Fibroblast of lung (primary cell): ENCODE measurements at places on chromosomes 4 and X.

GRCh38 chr4:76726176-76726575, 171.8 kb downstream of the SOWAHB start:
- no peaks in the 10 kb centered on the region for H3K27me3 ChIP-seq
- H3K27ac ChIP-seq, result no peak overlapping the region
- peak; percentile 24 for DNase-seq
- no peak overlapping the region for H3K4me3 ChIP-seq
- no peaks in the 10 kb centered on the region for H3K36me3 ChIP-seq

- no peak overlapping the region for H3K27ac ChIP-seq
- no peak overlapping the region for H3K4me3 ChIP-seq
- H3K36me3 ChIP-seq, result no peaks in the 10 kb centered on the region
- DNase-seq, result no peak
- no peaks in the 10 kb centered on the region for H3K4me1 ChIP-seq
These were observed 67.6 kb downstream of the FAM53A start for GRCh38 chr4:1616557-1616930.

DNA sequence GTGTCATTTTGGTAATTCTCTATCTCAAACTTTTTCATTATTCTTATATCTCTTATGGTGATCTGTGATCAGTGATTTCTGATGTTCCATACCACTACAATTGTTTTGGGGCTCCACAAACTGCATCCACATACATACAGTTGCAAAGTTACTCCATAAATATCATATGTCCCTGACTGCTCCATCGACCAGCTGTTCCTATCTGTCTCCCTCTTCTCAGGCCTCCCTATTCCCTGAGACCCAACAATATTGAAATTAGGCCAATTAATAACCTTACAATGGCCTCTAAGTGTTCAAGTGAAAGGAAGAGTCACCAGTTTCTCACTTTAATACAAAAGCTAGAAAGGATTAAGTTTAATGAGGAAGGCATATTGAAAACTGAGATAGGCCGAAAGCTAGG, 108.7 kb downstream of the ANAPC10 start:
- H3K4me3 ChIP-seq, result no peak overlapping the region
- H3K27me3 ChIP-seq, result no peaks in the 10 kb centered on the region

- no peaks in the 10 kb centered on the region for H3K36me3 ChIP-seq
- H3K4me3 ChIP-seq, result no peak overlapping the region
- H3K27me3 ChIP-seq, result no peaks in the 10 kb centered on the region
- H3K27ac ChIP-seq, result no peak overlapping the region
- no peaks in the 10 kb centered on the region for H3K4me1 ChIP-seq
These were observed 22.1 kb downstream of the ANAPC10 start for GRCh38 chr4:145075742-145076468.

DNA sequence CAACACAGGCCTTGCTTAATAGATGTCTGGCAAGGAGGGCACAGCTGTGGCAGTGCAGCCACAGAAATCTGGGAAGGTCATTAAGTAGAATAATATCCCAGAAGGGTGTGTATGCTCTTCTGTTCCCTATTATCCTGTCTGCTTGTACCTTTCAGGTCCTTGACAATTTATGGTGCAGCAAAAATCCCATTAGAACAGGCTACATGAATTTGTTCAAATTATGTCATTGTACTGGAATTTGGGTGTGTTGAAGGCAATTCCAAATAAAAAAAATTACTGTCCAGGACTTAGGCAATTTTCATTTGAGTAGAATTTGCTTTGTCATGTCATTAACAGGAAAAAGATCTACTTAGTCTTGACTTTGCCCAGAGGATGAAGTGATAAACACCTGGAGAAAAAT, 192.1 kb downstream of the IDS start:
- H3K27me3 ChIP-seq, result no peaks in the 10 kb centered on the region
- no peaks in the 10 kb centered on the region for H3K36me3 ChIP-seq
- no peak overlapping the region for H3K27ac ChIP-seq
- no peak overlapping the region for H3K4me3 ChIP-seq
- H3K4me1 ChIP-seq, result no peaks in the 10 kb centered on the region

- H3K27me3 ChIP-seq, result no peaks in the 10 kb centered on the region
- DNase-seq, result peak; percentile 73
- H3K27ac ChIP-seq, result peak overlapping the region; percentile 63
- H3K36me3 ChIP-seq, result no peaks in the 10 kb centered on the region
- H3K4me1 ChIP-seq, result no peaks in the 10 kb centered on the region
- H3K4me3 ChIP-seq, result peak overlapping the region; percentile 77
These were observed 55.7 kb downstream of the LINC00632 start for GRCh38 chrX:140765043-140765784.

DNA sequence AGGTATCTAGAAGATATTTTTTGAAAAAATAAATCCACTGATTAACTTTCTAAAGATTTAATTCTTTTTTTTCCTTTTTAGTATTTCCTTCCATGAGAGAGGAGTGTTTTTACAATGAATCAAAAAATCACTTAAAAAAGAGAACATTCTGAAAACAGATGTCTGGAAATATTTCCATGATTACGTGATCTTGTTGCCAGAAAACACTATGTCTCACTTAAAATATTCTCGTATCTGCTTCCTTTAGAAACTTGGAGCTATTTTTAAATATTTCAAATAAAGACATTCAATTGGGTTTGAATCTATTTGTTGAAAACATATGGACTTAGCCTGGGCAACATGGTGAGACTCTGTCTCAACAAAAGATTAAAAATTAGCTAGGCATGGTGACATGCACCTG, 232.8 kb upstream of the RASGEF1B start:
- DNase-seq, result no peak
- H3K4me3 ChIP-seq, result no peak overlapping the region
- no peaks in the 10 kb centered on the region for H3K36me3 ChIP-seq
- no peaks in the 10 kb centered on the region for H3K4me1 ChIP-seq
- no peaks in the 10 kb centered on the region for H3K27me3 ChIP-seq
- H3K27ac ChIP-seq, result no peak overlapping the region

GRCh38 chr4:78845472-78845871, 69.3 kb downstream of the BMP2K start:
- H3K27ac ChIP-seq, result no peak overlapping the region
- H3K4me3 ChIP-seq, result no peak overlapping the region
- H3K36me3 ChIP-seq, result no peaks in the 10 kb centered on the region
- no peaks in the 10 kb centered on the region for H3K27me3 ChIP-seq
- no peaks in the 10 kb centered on the region for H3K4me1 ChIP-seq

DNA sequence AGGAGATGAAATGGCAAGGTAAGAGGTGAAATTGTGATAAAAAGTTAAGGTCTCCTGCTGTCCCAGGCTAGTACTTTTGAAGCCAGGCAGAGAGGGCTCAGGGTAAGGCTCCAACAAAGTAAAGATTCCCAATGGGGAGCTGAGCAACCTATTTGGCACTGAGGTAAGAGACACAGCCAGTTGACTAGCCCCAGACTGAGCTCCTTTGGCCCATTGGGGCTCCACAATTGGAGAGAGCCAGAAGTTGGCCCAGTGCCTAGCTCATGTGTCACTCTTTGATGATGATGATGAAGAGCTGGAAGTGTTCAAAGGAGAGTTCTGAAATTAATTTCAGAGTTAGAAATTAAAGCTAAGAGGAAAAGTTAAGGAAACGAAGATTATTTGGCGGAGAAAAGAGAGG, 94.6 kb downstream of the RLIM start:
- H3K27ac ChIP-seq, result no peak overlapping the region
- no peaks in the 10 kb centered on the region for H3K4me1 ChIP-seq
- DNase-seq, result no peak
- no peaks in the 10 kb centered on the region for H3K36me3 ChIP-seq

- H3K4me3 ChIP-seq, result no peak overlapping the region
- no peak overlapping the region for H3K27ac ChIP-seq
- H3K36me3 ChIP-seq, result no peaks in the 10 kb centered on the region
- H3K27me3 ChIP-seq, result no peaks in the 10 kb centered on the region
- DNase-seq, result no peak
These were observed 266.2 kb upstream of the CASK start for GRCh38 chrX:42189576-42189975.

DNA sequence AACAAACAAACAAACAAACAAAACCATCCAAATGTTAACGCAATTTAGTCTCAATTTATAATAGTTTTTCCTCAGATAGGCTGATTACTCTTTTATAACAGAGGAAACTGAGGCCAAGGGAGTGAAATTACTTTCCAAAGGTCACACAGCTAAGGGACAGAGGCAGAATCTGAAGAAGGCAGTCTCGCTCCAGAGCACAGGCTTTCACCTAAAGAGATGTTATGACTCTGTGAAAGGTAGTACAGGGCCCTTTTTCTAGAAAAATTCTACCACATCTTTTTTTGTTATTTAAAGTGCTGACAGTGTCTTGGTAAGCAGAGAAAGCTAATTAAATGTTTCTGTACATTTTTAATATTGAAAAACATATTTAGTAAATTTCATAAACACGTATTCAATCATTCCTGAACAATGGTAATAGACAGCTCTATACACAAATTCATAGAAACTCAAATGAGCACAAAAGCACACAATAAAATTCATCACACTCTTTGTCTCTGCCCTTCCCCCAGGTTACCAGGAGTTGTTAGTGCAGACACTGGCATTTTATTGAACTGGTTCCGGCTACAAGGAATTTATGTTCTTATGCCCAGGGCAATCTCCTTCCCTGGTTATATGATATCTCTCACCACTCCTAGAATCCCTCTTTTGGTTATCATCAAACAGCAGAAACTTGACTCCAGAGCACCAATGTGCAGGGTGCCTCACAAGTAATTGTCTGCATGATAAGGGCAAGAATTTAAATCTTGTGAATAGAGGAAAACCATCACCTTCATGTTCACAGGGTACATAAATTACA, 7.7 kb upstream of the APBB2 start:
- no peaks in the 10 kb centered on the region for H3K27me3 ChIP-seq
- no peak overlapping the region for H3K27ac ChIP-seq
- no peak overlapping the region for H3K4me3 ChIP-seq
- no peaks in the 10 kb centered on the region for H3K36me3 ChIP-seq
- DNase-seq, result no peak

DNA sequence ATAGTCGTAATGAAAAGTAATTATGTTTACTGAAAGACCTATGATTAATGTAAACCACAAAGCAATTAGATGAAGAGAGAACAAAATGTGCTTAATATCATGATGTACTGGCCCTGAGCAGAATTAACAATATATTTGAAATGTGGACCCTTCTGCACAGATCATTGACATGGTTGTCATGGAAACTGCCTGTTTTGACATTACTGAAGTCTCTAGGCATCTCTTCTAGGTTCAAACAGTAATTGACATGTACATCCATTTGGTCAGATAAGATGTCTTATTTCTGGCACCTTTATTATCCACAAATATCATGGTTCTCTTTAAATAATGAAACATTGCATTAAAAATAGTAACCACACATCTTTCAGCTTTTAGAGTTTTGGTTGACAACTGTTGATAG, 251.7 kb upstream of the GNPDA2 start:
- no peak overlapping the region for H3K27ac ChIP-seq
- no peaks in the 10 kb centered on the region for H3K36me3 ChIP-seq
- H3K4me3 ChIP-seq, result no peak overlapping the region
- no peaks in the 10 kb centered on the region for H3K27me3 ChIP-seq
- DNase-seq, result no peak
- no peaks in the 10 kb centered on the region for H3K4me1 ChIP-seq

DNA sequence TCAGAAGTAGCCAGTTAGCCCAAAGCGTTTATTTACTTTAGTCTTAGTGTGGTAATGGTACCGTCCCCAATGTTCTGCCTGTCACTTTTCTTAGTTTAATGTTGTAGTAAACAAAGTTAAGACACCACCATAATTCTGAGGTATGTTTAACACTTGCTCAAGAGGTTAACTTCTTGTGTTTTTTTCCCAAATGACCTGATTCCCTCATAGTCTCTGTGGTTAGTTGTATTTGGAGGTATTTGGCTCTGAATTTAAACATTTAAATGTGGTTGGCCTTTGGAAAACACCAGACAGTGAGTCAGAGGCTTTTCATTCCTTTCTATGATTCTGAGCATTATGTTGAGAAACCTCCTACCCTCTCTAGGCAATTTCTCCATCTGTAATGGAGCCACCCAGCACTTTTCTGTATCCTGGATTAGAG, 47.9 kb downstream of the CXCL1 start:
- peaks cover 7% of the 10 kb centered on the region for H3K4me1 ChIP-seq
- H3K27ac ChIP-seq, result no peak overlapping the region
- H3K27me3 ChIP-seq, result no peaks in the 10 kb centered on the region
- no peaks in the 10 kb centered on the region for H3K36me3 ChIP-seq

DNA sequence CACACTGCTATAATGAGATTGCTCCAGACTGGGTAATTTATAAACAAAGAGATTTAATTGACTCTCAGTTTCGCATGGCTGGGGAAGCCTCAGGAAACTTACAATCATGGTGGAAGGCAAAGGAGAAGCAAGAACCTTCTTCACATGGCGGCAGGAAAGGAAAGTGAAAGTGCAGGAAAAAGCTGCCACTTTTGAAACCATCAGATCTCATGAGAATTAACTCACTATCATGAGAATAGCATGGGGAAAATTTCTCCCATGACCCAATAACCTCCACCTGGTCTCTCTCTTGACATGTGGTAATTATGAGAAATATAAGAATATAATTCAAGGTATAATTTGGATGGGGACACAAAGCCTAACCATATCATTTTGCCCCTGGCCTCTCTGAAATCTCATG, 884.2 kb downstream of the GLUD2 start:
- DNase-seq, result no peak
- no peaks in the 10 kb centered on the region for H3K4me1 ChIP-seq
- no peak overlapping the region for H3K4me3 ChIP-seq
- H3K27me3 ChIP-seq, result no peaks in the 10 kb centered on the region
- H3K36me3 ChIP-seq, result no peaks in the 10 kb centered on the region
- H3K27ac ChIP-seq, result no peak overlapping the region

DNA sequence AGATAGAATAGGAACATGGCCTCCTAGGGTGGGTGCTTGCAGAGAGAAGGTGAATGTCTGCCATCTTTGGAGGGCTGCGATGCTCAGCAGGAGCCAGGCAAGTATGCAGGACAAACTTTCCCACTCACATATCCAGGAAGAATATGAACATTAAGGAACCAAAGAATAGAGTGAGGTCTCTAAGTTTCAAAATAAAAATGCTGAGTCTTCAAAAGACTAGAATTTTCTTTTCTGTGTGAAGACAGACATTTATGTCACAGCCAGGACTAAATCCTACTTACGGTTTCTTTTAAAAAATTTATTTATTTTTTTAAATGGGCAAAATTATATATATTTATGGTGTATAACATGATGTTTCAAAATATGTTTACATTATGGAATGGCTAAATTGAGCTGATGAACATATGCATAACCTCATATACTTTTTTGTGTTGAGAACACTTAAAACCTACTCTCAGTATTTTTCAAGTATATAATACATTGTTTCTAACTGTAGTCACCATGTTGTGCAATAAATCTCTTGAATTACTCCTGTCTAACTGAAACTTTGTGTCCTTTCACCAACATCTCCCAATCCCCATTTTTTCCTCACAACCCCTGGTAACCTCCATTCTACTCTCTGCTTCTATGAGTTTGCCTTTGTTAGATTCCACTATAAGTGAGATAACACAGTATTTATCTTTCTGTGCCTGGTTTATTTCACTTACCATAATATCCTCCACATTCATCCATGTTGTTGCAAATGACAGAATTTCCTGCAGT, 177.8 kb upstream of the HAND2 start:
- H3K4me3 ChIP-seq, result no peak overlapping the region
- no peaks in the 10 kb centered on the region for H3K4me1 ChIP-seq
- H3K27ac ChIP-seq, result no peak overlapping the region
- no peak for DNase-seq
- H3K36me3 ChIP-seq, result no peaks in the 10 kb centered on the region
